ENCODE measurements at places on chromosomes 3 and 15.

- no peak for DNase-seq
Measured at GRCh38 chr3:46423588-46423987, 16.5 kb downstream of the CCRL2 start.

DNA sequence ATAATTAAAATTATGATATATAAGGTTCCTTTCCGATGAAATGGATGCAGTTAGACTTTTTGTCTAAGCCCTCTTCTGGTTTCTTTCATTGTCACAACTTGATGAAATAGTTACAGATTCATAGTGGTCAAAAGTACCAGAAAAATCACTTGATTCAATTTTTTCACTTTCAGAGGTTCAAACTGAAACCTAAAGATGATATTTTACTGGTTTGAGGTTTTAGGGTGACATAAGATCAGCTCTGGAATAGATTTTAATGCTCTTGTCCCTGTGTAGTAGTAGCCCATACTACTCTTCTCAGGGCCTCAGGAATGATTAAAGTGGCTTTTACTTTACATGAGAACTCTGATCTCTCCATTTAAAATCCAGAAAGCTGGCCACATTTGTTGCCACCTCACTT lies 479.1 kb upstream of the ZNF717 start:
- no peak for DNase-seq

GRCh38 chr3:16849229-16849628 lies 35.5 kb upstream of the PLCL2 start:
- peak; percentile 46 for DNase-seq

DNA sequence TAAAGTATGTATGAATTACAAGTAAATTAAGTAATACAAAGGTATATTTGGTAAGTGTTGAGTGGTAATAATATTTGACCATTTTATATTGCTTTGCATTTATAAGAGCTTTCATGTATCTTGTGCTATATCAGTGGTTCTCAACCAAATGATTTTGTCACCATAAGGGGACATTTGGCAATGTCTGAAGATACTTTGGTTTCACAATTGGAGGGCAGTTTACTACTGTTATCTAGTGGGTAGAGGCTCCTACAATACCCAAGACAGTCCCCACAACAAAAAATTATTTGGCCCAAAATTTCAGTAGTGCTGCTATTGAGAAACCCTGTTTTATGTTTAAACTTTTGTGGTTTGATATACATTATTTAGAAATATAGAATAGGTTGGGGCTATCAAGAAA lies 14.6 kb downstream of the TRPC1 start:
- no peak for DNase-seq

DNA sequence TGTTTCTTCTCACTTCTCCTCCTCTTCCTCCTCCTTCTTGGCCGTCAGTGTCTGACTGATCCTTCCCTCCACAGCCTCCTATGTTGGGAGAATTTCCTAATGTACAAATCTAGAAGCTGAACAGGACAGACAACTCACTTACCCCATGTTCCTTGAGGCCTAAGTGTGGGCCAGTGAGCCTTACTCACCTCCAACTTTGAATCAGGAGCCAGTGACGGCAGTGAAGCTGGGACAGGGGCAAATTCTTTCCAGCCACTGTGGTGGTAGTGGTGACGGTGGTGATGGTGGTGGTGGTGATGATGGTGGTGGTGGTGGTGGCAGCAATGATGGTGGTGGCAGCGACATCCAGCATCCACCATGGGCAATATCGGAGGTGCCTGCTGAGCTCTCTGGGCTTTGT lies 166.3 kb downstream of the FAM43A start:
- no peak for DNase-seq

- DNase-seq = no peak
Measured at GRCh38 chr15:89396723-89397652, 62.4 kb upstream of the POLG start.

GRCh38 chr15:41971089-41971894 lies 1.1 kb downstream of the EHD4 start:
- peak; percentile 66 for DNase-seq

DNA sequence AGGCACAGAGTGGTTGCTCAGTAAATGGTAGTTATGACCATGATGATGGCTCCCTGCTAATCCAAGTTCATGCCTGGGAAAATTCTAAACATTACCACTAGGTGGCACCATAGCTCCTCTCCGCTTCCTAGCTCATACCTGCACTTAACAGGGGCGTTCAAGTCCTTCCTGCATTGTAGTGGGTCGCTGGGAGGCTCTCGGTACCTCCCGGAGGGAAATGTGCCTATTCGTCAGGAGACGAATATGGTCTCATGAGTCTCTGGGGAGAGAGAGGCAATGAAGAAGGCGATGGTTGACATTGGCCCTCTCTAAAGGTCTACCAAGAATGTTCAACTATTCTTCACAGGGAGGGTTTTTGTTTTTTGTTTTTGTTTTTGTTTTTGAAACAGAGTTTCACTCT lies 10.9 kb downstream of the MESP1 start:
- peak; percentile 82 for DNase-seq

DNA sequence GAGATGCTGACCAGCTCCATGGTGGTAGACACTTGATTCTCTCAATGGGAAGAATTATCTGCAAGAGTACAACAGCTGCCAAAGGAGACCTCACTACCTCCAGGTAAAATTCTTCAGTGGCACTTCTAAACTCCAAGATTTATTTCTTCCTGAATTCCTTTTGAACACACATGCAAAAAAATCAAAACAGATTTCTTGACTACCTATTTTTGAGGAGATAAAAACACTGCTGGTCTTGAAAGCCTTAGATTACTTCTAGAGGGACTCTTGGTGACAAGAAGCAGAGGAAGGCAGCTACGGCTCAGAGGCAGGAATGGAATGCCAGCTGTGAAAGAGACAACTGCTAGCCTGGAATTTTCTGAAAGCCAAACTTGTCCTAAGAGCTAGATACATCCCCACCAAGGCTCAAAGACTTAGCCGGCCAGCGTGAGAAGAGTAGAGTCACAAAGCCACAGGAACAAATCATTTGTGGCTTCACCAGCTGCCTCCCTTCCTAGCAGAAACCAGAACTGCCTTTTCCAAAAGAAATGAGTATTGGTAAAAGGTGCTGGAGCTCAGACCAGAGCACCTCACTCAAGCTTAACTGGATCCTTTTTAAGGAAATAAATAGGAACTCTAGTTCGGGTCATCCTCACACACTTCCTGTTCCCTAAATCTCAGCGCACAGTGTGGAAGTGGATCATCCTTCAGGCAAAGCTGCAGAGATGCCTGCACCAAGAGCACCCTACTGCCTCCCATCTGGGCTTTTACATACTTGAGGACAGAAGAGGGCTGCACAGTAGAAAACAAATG lies 32.6 kb downstream of the CLK3 start:
- DNase-seq = no peak

- DNase-seq = no peak
Measured at GRCh38 chr3:36743826-36744225, 20.5 kb downstream of the DCLK3 start.

GRCh38 chr15:39720621-39721611 lies 61.7 kb downstream of the FSIP1 start:
- peak; percentile 31 for DNase-seq

DNA sequence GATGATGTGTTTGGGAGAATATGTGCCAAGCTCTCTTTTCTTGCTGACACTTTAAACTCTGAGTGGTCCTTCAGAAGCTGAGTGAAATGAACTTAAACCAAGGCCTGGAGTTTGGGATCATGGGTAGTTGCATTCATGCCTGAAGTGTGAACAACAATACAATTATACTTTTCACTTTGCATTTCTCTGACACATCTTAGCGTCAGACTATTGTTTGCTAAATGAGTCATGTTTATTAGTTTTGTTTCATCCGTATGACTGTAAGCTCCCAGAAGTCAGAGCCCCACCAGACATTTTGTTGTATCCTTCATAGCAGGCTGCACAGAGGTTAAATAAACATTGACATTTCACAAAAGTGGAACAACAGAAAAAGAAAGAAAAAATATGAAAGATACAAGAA lies 542.6 kb downstream of the TUSC7 start:
- DNase-seq = peak; percentile 35

DNA sequence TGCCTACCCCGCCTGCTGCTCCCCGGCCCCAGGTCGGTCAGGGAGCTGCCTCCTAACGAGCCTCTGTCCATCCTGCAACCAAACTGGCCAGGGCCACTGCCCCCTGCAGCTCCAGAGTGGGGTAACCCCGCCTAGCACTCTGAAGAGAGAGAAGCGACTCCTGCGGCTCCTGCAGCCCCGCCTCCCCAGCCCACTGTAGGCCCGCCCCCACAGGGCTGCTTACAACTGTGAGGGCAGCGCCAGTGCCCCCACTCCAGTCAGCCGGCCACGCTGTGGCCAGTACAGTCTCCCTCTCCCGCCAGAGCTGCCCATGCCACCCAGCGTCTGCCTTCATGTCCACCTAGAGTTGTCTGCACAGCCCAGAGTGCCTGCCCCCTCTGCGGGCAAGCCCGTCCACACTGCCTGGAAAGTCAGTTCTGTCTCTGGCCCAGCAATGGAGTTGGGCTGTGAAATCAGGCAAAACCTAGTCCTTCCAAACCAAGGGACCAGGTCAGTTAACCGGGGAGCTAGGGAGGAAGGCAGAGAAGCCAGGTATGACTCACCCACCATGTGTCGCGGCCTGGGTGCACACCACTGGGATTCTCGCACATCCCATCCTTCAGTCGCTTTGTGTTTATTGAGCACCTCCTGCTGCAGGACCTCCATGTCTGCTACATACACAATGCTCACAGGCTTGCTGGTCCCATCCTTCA lies 2.4 kb downstream of the UCN2 start:
- peak; percentile 52 for DNase-seq

GRCh38 chr15:63514531-63514943 lies 10.1 kb downstream of the USP3 start:
- DNase-seq = peak; percentile 80

DNA sequence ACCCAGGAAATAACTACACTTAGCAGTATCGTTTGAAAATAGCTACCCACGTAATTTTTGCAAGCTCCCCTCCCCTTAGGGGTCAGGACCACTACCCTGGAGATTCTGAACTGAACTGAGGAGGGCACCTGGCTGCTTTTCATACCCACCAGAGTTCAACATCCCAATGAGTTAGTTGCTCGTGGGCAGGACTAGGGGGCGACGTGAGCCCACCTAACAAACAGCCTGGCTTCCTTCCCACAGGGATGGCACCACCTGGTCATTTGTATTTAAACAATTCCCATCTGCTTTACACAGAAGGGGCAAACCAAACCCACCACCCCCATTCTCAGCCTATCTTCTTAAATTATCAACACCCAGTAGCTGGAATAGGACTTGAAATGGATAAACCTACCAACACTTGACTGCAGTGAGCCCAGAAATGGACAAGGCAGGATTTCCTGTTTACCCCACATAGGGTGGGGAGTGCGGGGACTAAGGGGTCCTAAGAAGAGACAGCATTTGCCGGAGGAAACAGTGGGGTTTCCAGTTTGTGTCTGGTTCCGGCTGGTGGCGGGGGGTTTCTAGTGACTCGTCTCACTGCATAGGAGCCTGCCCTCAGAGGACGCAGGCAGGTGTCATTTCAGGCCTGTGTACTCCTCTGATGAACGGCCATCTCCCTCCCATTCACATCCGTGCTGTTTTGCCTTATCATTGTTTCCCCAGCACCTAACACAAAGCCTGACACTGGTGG lies 11.6 kb upstream of the VGLL4 start:
- DNase-seq = peak; percentile 40

DNA sequence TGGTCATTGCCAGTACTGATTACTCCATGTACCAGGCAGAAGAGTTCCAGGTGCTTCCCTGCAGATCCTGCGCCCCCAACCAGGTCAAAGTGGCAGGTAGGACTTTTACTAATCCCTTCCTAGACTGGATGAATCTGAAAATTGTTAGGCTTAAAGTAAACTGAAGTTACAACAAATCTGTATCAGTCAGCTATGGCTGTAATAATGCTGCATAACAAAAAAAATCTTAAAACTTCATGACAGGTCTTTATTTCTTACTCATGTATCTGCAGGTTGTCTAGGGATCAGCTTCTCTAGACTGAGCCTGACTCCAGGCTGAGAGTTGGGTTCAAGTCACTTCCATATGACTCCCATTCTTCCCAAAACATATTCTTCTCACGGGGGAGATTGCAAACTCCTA lies 93.7 kb downstream of the MESD start:
- no peak for DNase-seq

GRCh38 chr15:66785637-66786036 lies 83.6 kb downstream of the SMAD6 start:
- peak; percentile 40 for DNase-seq

GRCh38 chr3:139935016-139935865 lies at the start of gene CLSTN2:
Gene CLSTN2, plus strand, starts transcription at chr3:139935185.
- DNase-seq = peak; percentile 25

GRCh38 chr3:138948371-138949001 lies 1.5 kb downstream of the FOXL2NB start:
- no peak for DNase-seq

- DNase-seq = no peak
Measured at GRCh38 chr3:66406163-66406562, 94.7 kb downstream of the LRIG1 start.

DNA sequence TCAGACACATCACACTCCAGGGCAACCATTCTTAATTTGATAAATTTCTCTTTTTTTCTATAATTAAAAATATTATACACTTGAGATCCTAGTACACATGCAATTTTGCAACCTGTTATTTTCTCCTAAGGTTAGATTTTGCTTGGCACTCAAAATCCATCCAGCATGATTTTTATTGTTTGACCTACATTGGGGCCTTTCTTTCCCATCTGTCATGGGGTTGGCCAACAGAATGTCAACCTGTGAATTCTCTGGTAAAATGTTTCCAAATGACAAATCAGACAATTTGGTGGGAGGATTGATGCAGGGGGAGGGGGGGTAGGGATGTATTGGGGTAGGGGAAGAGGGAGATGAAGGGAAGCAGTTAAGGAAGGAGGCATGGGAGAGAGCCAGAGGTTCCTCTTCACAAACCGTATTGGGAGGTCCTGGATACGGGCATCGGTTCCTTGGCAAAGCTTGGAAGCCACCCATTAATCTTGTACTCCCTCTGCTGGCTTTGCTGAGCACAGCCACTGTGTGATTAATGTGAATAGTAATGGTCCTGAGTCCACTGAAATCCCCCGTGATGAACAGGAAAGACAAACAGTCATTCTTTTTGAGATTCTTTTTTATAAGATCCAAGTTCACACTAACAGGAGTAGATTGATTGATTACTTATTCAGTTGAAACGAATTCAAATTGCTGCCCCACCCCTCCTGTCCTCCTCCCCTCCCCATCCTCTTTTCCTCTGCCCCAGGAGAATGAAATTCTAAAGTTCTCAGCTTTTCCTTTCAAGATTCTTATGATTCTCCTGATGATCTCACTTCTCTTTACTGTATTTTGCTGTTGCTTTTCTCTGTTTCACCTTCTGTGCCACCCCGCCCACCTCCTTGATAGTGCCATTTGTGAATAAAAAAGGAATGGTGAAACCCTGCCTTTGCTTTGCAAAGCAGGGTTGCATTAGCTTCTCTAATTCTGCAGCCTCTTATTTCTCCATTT lies 82.2 kb upstream of the SLC25A26 start:
- peak; percentile 81 for DNase-seq

- no peak for DNase-seq
Measured at GRCh38 chr15:68699881-68700454, 120.7 kb downstream of the ANP32A start.

Data from cardiac fibroblast (primary cell).